ENCODE measurements at places on chromosomes 11 and 22.

- no peak for DNase-seq
These were observed 94.8 kb upstream of the SORL1-AS1 start for GRCh38 chr11:121547574-121547973.

DNA sequence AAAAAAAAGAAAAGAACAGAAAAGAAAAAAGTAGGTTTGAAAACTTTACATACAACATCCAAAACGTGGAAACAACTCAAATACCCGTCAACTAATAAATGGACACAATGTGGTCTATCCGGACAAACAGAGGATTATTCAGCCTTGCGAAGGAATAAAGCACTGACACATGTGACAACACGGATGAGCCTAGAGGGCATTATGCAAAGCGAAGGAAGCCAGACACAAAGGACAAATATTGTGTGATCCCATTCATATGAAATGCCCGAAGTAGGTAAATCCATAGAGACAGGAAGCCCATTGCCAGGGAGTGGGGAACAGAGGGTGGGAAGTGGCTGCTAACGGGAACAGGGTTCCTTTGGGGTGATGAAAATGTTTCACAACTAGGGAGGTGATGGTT, 11.8 kb downstream of the RFPL1 start:
- DNase-seq, result no peak

DNA sequence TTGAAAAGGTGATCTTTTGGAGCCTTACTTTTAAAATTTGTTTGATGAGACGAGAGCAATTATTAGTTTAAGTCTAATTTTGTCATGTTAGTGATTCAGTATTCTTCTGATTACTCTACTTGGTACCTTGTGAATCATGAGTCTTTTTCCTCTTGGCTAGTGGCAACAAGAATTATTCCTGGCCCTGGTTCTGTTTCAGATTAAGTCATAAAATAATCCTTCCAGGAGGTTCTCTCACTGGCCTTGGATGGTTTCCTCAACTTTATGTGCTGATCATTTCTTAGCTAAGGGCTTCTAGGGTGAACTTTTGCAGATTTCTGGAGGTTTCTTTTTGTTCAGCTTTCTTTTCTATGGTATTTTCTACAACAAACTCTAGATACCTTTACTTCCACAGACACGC, 741.8 kb upstream of the LUZP2 start:
- no peak for DNase-seq

DNA sequence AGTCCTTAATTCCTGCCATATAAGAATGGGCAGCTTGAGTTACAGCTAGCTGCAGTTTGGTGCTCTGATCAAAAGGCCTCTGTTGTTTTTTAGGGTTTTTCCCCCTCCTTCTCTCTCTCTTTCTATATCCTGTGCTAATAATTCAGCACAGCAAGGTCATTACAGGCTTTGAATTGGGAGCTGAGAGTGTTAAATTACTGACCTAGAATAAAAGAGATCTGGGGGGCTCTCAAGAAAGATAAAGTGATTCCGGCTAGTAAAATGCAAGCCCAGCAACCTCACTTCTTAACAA, 84.9 kb downstream of the CSTPP1 start:
- DNase-seq, result no peak

DNA sequence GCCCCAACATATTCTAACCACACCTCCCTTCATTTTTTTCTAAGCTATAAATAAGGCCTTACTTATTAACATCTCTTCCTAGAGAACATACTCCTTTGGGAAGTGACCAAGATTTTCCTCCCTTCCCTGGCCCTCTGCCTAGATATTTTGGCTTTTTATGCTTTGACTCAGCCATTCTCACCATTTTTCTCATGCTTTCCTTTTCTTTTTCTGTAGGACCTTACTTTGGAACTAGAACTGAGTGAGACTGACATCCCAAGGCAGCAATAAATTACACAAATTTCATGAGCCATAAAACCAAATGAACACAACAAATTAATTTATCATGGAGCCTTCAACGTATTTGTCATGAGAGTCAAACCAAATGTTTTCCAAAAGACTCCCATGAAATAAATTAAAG, 142.7 kb upstream of the CTSC start:
- DNase-seq, result no peak
